NCI-H146 (cell line): ENCODE measurements at places on chromosomes 5 and 9.

DNA sequence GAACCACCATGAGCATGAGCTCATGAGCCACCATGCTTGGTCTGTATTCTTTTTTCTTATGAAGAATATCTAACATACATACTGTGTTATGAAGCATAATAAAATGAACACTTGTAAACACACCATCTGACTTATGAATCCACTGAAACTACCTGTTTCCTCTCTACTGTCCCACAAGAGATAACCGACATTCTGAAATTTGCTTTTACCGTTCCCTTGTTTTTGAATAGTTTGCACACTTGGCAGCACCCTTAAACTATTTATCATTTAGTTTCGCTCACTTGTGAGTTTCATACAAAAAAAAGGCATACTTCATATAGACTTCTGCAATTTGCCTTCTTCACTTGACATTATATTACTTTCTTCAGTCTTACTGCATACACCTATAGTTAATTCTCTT, 8.9 kb downstream of the LARS1 start:
- DNase-seq = no peak

- no peak for DNase-seq
Observed at GRCh38 chr5:165504674-165505073, 1999.3 kb downstream of the MAT2B start.

GRCh38 chr5:170617533-170618490, 114.0 kb downstream of the KCNIP1 start:
- no peak for DNase-seq

GRCh38 chr5:27034565-27034964, 3.8 kb downstream of the CDH9 start:
- no peak for DNase-seq

GRCh38 chr5:177576169-177576568, 15.8 kb upstream of the TMED9 start:
- DNase-seq = peak; percentile 9

DNA sequence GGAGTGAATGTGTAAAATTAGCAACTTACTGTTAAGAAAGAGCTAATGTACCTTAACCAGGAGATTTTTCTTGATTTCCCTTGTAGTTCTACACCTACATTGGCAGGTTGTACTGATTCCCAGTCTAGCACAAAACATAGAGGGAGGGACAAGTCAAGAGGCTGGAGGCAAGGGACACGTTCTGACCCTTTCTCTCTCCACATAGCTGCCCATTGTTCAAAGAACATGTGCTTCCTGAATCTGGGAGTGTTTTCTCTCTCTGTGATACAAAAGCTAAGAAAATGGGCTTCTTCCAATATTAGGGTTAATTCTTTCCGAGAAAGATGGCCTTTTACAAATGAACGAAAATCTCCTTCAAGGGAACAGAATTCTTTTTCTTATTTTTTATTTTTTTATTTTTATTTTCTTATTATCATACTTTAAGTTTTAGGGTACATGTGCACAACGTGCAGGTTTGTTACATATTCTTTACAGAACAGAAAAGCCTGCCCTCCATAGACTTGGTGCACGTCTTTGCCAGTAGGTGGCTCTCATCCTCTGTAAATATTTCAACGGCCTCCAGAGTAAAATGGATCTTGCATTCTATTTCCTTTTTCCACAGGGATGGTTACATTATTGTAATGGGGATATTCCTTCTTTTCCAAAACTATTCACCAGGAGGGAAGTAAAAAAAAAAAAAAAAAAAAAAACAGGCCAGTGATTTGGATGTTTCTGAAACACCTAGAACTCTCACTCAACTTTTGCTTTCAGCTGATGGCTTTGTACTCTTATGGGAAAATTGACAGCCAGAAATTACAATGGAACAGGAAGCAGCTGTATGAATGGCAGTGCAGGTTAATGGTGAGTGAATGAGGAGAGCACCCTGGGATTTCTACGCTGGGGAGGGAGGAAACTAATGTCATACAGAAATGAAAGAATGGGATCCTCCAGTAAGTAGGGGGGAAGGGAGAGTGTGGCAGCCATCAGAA, 13.1 kb upstream of the IFNA5 start:
- DNase-seq = peak; percentile 43

- peak; percentile 90 for DNase-seq
Observed at GRCh38 chr5:67085616-67086015, 111.0 kb downstream of the CD180 start.

- no peak for DNase-seq
Observed at GRCh38 chr9:22483528-22484070, 37.0 kb downstream of the DMRTA1 start.

DNA sequence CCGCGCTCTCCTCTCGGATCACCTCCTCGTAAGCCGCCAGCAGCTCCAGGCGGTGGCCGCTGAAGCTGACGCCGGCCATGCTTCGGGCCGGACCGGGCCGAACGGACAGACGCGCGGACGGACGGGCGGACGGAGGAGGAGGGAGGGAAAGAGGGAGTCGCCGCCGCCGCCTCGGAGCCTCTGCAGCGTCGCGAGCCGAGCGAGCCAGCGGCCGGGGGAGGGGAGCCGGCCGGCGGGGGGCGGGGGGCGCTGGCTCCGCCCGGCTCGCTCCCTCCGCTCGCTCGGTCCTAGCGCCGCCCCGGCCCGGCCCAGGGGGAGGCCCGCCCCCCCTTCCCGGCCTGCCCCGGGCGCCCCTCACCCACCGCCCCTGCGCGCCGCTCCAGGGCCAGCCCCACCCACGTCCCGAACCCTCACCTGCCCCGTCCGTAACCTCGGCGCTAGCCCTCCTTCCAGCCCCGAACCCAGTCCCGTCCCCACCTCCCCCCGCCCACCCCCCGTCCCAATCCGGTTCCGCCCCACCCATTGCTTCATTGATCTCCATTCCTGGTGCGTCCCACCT, at the start of gene DBN1:
DBN1 (minus strand) TSS at position 192 of the 559 bp plus-strand sequence; CDS start at position 79, 113 bp downstream.
- DNase-seq = peak; percentile 60

- no peak for DNase-seq
Observed at GRCh38 chr5:638501-639252, 26.5 kb downstream of the CEP72 start.

DNA sequence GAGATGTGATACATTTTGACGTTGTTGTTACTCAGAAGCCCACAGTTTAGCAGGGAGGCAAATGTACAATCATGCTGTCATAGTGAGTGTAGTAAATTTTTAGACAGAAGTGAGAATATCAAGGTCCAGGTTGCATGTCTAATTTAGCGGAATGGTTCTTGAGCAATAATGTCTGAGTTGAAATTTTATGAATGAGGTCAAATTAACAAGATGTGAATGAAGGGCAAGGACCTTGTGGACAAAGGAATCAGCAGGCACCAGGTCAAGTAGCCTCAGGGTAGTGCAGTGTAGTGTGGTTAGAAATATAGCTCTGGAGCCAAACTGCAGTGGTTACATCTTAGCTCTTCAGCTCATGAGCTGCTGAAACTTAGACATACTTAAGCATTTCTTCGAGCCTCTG, 36.2 kb downstream of the TNFSF8 start:
- peak; percentile 55 for DNase-seq

- peak; percentile 93 for DNase-seq
Observed at GRCh38 chr9:33719581-33720374, 75.6 kb upstream of the PRSS3 start.

DNA sequence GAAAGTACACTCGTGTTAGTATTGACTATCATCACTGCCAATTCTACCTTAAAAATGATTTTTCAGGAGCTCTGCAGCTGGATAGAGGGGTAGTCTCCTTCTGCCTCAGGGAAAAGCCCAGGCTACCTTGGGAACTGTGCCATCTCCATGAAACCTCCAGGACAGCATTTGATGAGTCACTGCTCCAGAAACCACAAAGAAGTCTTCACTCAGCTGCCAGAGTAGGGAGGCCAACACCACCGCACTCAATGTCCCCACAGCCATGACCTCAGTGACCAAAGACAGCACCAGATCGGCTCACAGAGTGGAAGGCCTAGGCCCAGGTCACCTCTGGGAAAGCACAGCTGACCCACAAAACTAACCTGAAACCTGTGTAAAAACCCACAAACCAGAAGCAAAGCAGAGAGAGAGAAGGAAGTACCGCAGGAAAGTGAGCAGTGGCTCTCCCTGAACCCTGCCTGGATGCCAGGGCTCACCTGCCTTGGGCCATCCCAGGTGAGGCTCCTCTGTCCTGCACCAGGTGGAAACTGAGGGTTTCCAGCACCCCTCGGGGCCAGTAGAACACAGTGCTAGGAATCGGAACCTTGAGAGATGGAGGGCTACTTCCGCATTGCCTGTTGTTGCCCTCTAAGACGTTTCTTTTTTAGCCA, 30.0 kb downstream of the S1PR3 start:
- no peak for DNase-seq

- DNase-seq = no peak
Observed at GRCh38 chr9:87434366-87434765, 63.3 kb upstream of the DAPK1 start.

GRCh38 chr9:128149951-128150593, 819 bp downstream of the LCN2 start:
- DNase-seq = no peak

- no peak for DNase-seq
Observed at GRCh38 chr5:90071066-90071465, 338.5 kb downstream of the CETN3 start.

- no peak for DNase-seq
Observed at GRCh38 chr5:85849411-85849810, 768.3 kb upstream of the COX7C start.

DNA sequence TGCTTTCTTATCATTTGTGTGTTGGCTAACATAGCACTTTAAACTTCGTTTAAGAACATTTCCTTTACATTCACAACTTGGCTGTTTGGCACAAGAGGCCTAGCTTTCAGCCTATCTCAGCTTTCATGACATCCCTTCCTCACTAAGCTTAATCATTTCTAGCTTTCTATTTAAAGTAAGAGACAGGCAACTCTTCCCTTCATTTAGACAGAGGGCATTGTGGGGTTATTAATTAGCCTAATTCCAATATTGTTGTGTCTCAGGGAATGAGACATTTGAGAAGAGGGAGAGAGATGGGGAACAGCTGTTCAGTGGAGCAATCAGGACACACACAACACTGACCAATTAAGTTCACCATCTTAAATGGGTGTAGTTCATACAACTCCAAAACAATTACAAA, 51.0 kb upstream of the OR2K2 start:
- DNase-seq = no peak

- no peak for DNase-seq
Observed at GRCh38 chr9:115262952-115263351, 145.0 kb upstream of the TNC start.

DNA sequence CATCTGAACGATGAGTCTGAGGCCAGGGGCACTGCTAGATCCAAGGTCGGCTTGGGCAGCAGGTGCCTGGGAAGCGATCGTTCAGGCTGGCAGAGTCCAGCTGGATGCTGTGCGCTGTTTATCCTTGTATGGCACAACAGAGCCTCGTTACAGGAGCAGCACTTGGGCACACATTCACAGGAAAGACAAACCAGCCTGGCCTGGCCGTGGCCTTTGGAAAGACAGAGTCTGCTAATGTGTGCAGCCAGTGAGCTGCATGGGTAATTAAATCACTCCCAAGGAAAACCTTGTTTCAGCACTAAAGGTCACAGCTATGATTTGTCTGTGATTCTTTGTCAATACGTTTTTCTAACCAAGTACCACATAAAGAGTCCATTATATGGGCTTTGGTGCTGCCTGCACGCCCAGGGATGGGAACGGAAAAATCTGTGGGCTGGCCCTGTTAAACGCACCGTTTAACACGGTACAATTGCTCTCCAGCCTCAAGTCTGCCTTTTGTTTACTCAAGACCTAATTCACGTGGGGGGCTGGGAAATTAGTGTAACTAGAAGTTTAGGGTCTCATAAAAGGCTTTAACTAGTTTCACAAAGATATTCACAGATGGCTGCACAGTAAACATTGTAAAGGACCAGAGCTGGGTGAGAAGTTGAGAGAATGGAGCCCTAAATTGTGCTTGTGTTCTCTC, 509.3 kb downstream of the KDM4C start:
- peak; percentile 77 for DNase-seq

- peak; percentile 38 for DNase-seq
Observed at GRCh38 chr9:137241490-137242268, 592 bp downstream of the TUBB4B start.

DNA sequence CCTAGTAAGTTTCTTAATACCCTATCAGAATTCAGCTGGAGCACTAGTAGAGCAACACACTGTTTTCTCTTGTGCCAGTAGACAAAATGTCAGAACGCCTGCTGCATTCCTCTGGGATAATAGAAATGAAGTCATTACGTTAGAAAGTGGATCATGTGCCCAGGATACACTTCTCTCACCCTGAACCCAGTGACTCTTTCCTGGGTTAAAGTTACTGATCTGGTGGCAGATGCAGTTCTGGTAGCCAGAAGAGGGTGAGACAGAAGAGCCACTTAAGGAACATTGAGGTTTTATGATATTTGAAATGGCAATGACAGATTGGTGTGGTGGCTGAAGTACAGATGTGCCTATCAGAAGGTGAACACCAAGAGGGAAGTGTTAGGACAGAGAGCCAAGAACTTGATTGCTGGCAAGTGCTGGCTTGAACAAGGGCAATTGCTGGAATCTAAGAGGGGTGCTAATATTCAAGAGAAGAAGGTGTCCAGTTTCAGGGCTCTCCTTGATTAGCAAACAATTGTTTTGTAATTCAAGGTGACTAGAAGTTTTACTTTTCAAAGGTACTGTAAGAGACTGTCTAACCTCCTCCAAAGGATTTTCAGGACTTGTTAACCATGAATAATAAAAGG, 93.7 kb upstream of the ERBIN start:
- DNase-seq = no peak

GRCh38 chr5:14807471-14807870, 64.1 kb downstream of the ANKH start:
- no peak for DNase-seq

DNA sequence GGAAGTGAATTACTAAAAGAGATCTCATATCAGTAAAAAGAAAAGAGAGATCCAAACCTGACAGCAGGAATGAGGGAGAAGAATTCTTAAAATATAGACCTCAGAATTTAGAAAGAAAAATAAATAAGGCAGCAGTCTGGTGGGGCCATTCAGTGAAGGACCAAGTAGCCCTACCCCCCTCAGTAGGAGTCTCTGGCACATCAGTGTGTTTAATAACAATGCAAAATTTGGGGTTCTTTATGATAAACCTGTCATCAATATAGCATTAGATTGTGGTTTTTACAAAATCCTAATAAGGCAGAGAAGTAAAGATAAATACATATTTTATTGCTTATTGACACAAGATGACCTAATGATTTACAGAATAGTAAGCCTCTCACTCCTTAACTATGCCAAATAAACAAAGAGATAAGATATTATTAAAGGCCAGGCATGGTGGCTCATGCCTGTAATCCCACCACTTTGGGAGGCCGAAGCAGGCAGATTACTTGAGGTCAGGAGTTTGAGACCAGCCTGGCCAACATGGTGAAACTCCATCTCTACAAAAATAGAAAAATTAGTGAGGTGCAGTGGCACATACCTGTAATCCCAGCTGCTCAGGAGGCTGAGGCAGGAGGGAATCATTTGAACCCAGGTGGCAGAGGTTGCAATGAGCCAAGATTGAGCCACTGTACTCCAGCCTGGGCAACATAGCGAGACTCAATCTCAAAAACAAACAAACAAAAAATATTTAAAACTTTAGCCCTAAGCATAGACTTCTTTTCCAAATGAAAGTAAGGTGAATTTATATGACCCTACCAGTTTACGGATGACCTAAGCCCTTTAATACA, 108.6 kb downstream of the BASP1 start:
- DNase-seq = no peak
